ENCODE measurements at places on chromosomes 12 and 14. TPM values are rescaled to one million over a fixed set of nuclear protein-coding genes. Genes with fewer than 3 reads are reported as not detected.

Gene GPR137C
- polyA plus RNA-seq, result 7.0 TPM

DNA sequence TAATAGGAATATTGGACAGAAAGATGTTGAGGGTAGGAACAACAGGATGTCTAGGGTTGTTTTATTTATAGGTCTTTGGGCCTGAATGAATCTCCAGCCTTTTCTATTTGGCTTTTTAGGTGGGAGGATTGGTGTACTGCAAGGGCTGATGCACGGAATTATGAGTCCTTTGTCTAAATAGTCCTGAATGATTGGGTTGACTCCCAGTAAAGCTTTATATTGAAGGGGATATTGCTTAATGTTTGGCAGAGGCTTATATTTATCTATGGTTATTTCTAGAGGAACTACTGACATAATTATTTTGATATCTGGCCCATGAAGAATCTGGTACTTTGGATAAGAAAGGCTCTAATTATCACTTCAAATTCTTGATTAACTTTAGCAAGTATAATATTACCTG is 253.6 kb upstream of the AVPR1A start:
- no peak for DNase-seq

- DNase-seq, result no peak
These were observed 134.2 kb downstream of the NTF3 start for GRCh38 chr12:5565933-5566599.

DNA sequence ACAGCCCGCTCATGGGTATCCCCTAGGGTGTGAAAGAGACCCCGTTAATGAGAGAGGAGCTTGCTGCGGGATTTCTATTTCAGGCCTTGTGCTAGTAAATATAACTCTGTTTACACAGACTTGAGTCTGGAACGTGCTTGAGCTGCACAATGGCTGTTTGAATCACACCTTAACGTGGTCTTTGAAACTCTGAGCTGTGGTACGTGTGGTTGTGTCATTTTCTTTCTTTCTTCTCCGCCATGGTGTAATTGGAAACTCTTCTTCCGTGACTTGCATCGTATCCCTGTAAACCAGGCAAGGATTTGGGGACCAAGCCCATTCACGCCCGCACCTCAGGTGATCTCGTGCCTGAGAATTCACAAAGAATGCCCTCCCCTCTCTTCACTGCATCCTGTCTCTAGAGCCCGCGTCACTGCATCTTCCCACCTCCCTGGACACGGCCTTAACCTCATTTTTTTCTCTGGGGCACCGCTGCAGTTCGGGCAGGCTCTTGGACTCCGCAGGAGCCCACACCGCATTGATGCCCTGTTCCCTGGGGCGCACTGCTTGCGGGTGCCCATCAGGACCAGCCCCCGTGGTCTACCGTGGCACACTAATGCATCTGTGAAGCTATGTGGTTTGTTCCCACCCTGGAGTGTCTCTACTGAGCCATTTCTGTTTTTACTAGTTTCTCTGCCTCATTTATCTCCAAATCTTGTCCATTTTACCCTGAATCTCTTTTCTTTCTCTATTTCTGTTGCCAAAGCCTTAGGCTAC is 78.4 kb upstream of the PARP11 start:
- no peak for DNase-seq

DNA sequence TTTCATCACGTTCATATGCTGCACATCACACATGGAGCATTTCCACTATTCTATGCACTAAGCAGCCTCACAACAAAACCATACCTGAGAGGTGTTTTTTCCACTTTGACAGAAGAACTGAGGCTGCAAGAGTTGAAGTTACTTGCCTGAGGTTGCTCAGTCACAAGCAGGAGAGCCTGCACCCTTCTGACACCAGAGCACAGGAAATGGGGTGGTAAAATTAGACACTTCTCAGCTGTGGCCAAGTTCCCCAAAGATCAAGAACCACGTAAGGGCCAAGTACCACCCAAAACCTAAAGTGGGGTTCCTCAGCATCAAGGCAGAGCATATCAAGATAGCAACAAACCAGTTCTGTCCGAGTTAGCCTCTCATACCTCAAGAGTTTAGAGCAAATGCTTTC is 185.8 kb downstream of the CAPZA3 start:
- DNase-seq, result no peak

DNA sequence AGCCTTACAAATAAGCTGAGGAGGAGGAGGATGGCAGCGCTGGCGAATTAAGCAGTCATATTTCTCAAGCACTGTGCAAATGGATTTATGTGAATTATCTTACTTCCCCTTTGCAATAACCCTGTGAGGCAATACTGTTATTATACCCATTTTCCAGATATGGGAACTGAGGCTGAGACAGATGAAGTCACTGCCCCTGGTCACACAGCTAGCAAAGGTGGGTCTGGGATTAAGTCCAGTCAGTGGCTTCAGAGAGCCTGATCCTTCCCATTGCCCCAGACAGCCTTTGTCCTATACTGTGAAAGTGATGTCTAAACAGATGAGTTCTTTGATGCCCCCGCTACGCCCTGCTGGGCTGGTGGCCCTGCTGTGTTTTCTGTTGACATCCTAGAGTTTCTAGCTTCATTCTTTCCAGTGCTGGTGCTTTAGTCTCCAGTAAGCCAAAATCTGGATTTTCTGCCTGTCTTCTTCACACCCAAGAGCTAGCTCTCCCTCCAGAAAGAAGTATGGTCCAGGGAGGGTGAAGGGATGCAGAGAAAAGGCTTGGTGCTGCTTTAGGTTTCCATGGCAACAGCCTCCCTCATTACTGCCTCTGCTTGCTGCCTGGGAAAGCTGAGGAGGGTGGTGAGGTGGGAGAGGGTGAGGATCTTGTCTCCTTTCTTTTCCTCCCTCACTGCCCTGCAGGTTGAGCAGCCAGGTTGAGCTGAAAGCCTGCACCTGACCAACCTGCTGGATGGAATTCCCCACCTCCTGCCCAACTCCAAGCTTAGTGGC is 30.7 kb downstream of the TMEM63C start:
- DNase-seq, result no peak

- no peak for DNase-seq
These were observed 5.2 kb downstream of the TCHP start for GRCh38 chr12:109905301-109905700.

- no peak for DNase-seq
These were observed 156.9 kb downstream of the SRGAP1 start for GRCh38 chr12:64001439-64001838.

DNA sequence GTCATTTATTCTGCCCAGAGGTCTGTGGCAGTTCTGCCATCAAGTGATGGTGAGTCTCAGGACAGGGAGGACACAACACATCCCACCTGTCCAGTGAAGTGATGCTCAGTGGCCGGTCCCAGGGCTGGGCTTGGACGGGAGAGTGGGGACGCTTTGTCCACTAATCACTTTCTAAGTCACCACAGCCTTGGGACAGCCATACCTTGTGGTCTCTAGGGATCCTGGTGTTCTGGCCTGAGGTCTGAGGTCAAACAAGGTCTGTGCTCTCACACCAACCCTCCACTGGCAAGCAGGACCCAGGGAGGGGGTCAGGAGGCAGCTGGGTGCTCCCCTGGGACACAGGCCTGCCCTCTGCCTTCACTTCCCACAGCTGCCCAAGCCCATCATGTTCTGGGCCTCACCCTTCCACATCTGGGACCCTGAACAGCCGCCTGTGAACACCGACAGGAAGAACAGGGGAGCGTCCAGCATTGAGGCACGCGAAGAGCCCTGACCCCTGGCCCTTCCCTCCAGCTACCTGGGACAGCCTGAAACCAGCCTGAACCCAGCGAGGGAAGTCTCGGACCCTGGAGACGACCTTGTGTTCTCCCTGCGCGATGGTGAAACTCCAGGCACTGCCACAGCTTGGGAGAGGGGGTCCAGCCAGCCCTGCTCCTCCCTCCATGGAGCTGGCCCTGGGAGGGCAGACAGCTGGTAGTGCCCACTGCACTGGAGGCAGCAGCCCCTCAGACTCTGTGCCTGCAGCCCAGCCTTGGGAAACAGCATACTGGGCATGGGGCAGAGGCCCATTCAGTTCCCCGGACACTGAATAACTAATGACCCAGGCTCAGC is 19.7 kb upstream of the GPR132 start:
- no peak for DNase-seq

Measured in right lung (tissue), 10 donors.